ENCODE measurements at places on chromosomes 7 and 10.

DNA sequence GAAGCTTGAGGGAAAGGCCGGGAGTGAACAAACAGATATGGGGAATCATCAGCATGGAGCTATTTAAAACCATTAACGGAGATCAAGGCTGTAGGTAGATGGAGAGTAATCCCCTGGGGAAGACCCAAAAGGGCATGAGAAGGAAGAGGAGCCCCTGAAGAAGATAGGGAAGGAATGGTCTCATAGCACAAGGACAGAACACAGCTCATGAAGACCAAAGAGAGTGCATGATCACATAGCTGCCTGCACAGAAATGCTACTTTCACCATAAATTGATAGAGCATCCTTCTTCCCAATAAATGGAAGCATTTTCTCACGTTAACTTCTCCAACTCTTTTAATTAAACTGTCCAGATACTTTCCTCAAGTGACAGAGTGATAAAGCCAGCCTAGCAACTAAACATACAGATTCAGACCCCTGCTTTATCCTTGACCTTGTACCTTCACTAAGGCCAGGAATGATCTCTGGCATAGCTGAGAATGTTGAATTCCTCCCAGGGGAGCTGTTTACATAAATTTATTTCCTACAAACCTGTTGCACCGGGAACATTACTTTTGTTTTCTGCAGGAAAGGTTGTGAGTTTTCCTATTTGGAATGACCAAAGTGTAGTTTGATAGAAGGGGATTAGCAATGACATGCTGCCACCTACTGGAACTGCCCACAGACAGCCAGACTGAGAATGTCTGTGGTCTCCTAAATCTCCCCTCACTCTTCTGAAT lies 110.8 kb upstream of the LRGUK start:
- DNase-seq, result no peak

GRCh38 chr7:128084896-128085608 lies 53.8 kb upstream of the LRRC4 start:
- no peak for DNase-seq

DNA sequence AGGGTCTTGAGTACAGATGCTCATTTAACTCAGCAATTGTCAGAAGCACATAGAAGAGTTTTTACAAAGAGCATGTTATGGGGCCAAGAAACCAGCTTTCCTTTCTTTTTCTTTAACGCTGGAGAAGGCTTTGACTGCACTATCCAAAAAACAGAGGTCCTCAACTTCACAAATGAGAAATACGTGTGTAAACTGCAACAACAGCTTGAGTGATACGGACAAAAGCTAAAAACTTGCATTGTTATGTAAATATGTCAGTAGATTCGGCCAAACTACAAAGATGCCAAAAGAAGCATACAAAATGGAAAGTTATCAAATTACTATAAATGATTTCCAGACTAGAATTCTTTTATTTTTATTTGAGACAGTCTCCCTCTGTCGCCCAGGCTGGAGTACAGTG lies 62.4 kb upstream of the C10orf90 start:
- DNase-seq, result no peak

GRCh38 chr10:89351412-89351779 lies 23.6 kb downstream of the IFIT3 start:
- no peak for DNase-seq

DNA sequence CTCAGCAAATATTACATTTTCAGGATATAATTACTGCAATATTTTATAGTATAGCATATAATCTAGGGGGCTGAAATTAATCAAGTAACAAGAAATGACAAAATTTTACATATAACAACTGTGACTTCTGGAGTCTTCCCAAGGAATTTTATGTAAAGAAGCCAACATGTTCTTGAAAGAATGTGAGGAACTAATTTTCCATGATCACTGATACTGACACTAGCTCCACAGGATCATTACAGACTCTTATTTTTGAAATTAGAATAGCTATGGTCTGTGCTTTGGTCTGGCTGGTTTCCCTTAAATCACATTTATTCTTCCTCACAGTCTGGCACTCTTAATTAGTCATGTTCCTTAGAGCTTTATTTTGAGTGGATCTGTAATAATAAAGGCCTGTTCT lies 267.7 kb upstream of the SEMA3A start:
- DNase-seq, result no peak

GRCh38 chr7:80859272-80859970 lies 59.4 kb downstream of the SEMA3C start:
- no peak for DNase-seq

DNA sequence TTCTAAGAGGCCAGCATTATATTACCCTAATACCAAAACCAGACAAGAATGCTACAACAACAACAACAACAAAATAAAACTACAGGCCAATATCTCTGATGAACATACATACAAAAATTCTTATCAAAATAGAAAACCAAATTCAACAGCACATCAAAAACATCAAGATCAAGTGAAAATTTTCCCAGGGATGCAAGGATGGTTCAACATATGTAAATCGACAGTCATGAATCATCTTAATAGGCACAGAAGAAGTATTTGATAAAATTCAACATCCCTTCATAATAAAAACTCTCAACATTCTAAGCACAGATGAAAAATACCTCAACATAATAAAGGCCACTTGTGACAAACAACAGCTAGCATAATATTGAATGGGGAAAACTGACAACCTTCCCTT lies 75.3 kb downstream of the JMJD1C start:
- DNase-seq, result no peak

DNA sequence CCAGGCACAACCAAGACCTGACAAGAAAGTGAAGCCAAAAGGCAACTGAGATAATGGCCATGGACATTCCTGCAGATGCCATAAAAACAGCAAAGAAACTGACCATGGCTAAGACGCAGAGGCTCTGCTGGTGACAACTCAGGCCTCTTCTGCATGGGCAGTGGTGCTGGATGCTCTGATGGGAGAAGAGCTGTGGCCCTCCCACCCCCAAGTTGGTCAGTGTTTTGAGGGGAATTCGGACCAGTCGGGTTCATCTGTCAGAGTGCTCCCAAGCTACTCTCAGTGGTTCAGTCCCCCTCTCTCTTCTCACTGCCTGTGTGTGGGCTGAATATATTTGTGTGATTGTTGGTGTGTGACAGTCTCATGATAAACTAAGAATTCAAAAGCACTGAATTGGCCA lies 79.0 kb upstream of the GPR26 start:
- no peak for DNase-seq

DNA sequence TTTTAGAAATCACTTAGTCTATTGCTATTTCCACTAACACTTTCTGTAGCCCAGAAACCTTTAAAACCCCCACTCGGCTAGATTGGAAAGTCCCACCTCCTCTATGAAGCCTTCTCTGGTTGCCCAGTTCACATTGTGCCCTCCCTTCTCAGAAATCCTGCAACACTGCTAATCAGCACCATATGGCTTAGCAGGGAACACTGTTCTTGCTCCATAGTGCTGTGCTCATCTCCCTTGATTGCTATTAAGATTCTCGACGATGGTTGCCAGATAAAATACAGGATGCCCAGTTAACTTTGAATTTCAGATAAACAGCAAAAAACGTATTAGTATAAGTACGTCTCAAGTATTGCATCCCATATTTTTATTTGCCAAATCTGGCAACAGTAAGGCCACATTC lies 40.1 kb upstream of the XPNPEP1 start:
- DNase-seq, result peak; percentile 83

DNA sequence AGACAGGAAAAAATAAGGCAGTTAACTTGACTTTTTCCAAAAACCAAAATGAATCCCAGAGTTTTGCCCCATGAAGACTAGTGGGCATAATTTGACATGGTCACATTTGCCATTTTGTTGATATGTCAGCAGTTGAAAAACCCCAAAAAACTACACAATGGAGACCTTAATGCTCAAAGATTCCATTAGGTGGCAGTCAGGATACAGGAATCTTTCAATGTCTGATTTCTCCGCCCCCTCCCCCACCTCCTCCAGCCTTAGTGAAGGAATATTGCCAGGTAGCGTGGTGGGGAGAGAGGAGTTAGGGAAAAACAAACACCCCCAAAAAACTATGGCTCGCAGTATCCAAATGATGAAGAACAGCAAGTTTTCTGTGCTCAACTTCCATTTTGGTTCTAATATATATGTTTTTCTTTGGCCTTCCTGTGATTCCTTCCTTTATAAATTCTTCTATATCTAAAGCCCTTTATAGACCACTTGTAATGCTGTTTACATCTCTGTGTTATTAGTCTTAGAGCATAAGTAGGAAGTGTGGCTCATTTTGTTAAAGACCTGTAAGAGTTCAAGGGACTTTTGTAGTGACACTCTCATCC lies 6.7 kb upstream of the SMNDC1 start:
- DNase-seq, result no peak

DNA sequence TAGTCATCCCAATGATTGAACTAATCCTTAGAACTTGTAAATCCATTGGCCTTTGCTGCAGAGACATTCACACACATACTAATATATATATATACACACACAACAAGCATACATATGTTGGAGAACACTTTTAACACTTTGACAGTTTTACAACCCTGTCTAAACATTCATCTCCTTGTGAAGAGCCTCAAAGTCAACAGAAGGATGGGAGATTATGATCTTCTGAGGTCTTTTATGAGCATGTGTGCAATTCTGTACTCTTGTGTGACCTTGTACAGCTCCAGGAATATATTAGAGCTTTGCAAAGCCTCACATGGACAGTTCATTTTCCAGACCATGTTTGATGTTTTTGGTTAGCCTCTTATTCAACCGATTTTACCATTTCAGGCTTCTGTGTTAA lies 589.0 kb downstream of the NXPH1 start:
- no peak for DNase-seq

Data from brain pericyte (primary cell).